ENCODE measurements at places on chromosomes 3 and 15.

DNA sequence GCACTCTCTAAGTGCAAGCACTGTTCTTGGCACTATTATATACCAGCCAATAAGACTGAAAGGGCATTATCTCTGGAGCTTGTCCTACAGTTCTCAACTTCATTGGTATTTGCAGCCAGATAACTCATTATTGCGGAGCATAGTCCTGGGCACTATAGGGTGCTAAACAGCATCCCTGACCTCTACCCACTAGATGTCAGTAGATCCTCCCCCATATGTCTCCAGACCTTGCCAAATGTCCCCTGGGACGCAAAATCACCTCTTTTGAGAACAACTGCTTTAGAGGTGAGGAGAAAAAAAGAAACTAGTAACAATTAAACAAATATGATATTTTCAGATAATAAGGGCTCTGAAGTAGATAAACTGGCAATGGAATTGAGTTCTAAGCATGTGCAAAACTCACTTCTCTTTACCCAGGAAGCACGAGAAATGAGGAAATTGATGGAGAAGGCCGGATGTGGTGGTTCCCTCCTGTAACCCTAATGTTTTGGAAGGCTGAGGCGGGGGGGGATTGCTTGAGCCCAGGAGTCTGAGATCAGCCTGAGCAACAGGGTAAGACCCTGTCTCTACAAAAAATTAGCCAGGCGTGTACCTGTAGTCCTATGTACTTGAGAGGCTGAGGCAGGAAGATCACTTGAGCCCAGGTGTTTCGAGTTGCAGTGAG, 61.4 kb downstream of the FRMD4B start:
- no peak for DNase-seq

- DNase-seq: no peak
Observed at GRCh38 chr3:21484828-21485144, 266.2 kb downstream of the ZNF385D start.

DNA sequence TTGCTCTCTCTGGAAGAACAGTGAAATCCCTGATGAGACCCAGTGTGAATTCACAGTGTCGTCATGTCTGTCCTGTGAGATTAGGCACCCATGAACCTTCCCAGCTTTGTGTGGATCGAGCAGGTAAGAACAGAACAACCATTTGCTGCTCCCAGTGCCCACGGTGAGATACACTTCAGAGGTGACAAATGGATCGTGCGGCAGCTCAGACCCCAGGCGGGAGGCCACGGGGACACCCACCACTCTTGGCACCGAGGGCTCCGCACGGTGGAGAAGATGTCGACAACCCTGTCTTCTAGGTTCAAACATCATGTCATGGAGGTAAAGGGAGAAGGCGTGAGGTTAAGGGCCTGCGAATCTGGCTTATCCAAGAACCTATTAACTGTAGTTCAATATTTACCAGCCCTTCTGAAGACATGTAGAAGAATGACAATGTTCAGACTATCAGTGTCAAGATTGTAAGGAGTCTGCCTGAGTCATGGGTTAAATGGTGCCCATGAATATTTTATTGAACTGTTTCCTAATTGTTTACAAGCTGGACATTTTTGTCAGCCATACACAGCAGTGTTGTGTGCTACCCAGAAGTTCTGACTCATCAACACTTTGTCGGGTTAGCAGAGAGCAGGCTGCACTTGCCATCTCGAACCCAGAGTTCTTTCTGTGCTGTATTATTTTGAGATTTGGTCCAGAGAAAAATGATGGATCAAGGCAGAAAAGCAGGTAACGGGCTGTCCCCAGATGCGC, 15.5 kb upstream of the PCSK6 start:
- DNase-seq: no peak

GRCh38 chr3:24151594-24151993, 206.5 kb downstream of the NR1D2 start:
- DNase-seq: no peak

DNA sequence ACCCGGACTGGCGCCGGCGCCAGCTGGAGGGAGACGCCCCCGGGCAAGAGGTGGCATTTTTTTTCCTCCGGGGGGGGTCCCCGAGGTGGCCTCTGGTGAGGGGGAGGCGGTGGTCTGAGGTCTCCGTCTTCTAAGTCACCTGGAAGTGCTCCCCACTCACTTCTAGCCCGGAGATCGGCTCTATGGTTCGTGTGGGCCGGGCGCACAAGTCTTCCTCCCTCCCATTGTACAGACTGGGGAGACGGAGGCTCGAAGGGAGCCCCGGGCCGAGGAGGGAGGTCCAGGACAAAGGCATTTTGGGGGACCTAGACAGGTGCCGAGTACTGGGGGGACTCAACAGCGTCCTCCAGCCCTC, 4.4 kb downstream of the GATA2 start:
- DNase-seq: no peak

DNA sequence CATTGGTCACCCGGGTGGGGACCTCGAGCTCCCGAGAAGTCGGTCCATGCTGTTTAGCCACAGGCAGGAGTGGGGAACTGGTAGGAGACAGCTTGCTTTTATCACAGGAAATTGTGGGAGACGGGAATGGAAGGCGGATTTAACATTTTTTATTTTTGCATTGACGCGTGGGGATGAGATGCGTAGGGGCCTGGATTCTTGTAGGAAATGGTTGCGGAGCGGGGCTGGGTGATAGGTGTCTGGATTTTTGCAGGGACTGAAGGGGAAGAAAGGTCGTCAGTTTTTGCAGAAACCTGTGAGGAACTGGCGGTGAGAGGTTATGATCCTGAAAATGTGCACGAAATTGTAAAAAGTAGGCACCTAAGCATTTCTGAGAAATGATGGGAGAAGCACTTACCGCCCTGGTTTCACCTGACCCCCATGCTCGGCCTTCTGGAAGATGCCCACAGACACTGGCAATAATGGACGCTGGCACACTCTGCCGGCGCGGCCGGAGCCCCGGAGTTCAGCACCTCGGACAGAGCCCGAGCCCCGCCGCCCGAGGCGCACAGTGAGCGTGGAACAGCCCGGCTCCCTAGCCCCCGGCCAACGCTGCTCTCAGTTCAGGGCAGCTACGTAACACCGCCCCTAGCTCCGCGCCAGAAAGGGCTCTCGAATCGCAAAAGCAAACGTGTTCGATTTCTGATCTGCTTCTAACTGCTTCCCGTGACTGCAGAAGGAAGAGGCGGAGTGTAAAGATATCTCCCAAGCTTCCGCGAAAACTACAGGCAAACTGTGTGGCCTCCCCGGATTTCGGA, 928 bp downstream of the ANKRD34C start:
- no peak for DNase-seq

GRCh38 chr15:60679256-60679655, 200.3 kb upstream of the ICE2 start:
- no peak for DNase-seq

DNA sequence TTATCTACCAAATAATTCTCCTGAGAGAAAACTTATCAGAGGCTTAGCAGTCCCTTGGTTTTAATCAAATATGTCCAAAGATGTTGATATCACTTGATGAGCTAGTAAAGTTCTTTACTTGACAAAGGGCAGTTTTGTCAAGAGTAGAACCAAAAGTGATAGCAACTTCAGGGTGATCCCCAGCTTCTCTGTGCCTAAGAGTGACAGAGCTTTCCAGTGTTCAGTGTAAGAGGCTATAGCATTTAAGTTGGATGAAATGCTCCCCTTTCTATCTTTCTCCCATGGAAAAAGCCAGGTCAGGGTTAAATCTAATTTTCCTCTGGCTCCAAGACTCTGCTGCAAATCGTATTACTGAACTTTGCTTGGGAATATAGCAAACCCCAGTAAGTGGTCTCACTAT, 120.8 kb downstream of the UNC13C start:
- DNase-seq: no peak

GRCh38 chr3:50174947-50175524, 16.4 kb upstream of the GNAT1 start:
- DNase-seq: no peak

- DNase-seq: no peak
Observed at GRCh38 chr3:50830451-50830850, 155.7 kb downstream of the DOCK3 start.

Data from CD8-positive, alpha-beta T cell (primary cell).